SW 1271 (cell line): ENCODE measurements at places on chromosomes 16 and 17.

DNA sequence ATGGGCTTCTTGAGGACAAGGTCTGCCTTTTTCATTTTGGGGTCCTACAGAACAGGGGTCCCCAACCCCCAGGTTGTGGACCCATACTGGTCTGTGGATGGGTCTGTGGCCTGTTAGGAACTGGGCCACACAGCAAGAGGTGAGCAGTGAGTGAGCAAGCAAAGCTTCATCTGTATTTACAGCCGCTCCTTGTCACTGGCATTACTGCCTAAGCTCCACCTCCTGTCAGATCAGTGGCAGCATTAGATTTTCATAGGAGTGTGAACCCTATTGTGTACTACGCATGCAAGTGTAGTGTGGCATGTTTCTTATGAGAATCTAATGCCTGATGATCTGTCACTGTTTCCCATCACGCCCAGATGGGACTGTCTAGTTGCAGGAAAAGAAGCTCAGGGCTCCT lies 33.9 kb downstream of the ERN1 start:
- no peak for DNase-seq

GRCh38 chr17:20300436-20300934 lies 166.9 kb downstream of the LGALS9B start:
- DNase-seq: no peak

- no peak for DNase-seq
These were observed at the start of gene PTGES3L for GRCh38 chr17:42979511-42980273. PTGES3L (minus strand) TSS chr17:42980080; CDS start chr17:42980053, 27 bp downstream.

DNA sequence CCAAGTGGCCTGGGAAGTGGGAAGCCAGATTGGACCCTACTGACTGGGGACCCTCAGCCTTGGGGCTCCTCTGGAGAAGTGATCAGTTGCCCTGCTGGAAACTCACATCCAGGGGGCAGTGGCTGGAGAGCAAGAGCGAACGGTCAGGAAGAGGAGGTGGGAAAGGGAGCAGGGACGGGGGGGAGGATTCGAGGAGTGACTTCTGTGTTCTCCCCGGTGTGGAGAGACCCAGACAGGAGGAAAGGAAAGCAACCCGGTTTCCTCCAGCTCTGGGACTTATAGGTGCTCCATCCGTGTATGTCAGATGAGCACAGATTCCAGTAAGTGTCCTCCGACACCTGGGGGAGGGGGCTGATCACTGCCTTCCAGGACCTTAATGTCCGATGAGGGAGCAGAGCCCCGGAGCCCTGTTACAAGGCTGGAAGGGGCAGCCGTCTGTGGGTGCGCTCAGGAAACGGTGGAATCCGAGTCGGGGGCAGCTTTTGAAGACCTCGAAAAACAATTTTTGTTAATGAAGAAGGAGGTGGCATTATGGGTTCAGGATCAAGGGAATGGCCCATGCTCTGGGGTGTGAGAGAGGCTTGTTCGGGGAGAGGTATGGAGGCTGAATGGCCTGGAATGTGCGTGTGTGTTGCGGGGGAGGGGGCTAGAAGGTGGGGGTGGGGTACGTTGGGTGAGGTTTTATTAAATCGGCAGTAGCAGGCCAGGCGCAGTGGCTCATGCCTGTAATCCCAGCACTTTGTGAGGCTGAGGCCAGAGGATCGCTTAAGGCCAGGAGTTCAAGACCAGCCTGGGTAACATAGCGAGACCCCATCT lies 34.8 kb upstream of the NDRG4 start:
- DNase-seq: no peak

DNA sequence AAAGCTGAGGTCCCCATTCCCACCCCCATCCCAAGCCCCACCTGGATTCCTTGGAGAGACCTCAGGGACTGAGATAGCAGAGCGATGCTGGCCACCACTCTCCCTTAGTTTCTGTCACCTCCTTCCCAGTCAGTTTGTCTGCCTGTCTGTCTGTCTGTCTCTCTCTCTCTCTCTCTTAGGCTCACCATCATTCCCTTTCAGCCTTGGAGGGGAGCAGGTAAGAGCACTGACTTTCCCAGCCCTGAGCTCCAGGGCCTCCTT lies 5.9 kb downstream of the CD300LB start:
- DNase-seq: no peak

DNA sequence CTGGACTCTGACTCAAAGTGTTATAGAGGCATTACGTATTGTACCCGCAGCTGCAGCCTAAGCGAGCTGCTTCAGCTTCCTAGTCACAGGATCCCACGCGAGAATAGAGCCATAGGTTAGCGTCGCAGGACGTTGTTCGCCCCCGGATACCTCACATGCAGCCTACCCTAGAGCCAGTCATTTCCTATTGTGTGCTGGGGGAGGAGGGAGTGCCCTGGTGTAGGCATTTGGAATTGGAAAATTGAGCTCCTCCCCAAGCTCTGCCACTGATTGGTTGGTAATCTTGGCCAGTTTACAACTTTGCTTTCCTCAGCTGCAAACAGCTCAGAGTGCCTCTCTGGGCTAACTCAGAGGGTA lies 530 bp downstream of the NAA60 start:
- DNase-seq: peak; percentile 39

DNA sequence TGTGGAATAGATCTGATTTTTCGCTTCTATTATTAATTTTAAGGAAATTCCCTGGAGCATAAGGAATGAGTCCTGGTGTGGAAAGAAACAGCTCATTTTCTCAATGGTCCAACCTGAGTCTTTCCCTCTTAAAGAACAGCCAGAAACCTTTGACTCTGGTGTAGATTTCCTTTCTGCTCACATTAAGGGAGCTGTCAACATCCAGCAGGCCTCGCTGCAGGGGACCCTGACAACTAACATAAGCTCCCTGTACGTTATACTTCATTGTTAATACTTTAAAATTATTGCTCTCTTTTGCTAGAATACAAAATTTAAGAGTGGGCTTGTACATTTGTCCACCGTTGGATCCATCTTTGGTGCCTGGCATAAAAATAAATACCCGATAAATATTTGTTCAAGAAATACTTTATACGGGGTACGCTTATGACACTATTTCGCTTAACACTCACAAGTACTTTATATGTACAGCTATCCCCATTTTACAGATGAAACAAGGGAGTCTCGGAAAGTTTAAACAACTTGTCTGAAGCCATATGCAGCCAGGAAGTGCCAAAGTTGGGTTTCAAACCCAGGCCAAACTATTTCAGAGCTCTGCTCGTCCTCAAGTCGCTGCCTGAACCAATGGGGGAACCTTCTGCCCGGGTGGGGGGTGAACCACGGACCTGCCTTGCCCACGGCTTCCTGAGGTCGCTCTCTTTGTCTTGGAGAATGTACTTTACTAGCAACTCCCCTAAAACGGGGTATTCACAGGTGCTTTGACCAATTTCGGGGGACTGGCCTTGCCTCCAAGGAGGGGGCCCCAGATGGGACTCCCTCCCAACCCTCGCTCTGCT lies 611 bp downstream of the SMARCE1 start:
- DNase-seq: peak; percentile 64

DNA sequence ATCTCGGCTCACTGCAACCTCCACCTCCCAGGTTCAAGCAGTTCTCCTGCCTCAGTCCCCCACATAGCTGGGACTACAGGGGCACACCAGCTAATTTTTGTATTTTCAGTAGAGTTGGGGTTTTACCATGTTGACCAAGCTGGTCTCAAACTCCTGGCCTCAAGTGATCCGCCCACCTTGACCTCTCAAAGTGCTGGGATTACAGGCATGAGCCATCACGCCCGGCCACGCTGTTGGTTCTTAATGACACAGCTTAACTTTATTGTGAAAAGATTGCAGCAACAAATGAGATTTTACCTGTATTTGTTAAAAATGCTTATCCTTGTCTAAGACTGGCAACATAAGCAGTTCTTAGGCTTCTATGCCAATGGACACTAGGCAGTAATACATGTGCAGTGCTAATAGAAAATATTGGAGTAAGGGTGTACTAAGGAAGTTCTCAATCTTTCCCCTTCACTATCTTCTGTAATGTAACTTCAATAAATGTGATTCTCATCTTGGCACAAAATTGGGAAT lies 2.9 kb downstream of the UBB start:
- DNase-seq: no peak

- no peak for DNase-seq
These were observed 222.8 kb downstream of the PMP22 start for GRCh38 chr17:15042311-15042710.

DNA sequence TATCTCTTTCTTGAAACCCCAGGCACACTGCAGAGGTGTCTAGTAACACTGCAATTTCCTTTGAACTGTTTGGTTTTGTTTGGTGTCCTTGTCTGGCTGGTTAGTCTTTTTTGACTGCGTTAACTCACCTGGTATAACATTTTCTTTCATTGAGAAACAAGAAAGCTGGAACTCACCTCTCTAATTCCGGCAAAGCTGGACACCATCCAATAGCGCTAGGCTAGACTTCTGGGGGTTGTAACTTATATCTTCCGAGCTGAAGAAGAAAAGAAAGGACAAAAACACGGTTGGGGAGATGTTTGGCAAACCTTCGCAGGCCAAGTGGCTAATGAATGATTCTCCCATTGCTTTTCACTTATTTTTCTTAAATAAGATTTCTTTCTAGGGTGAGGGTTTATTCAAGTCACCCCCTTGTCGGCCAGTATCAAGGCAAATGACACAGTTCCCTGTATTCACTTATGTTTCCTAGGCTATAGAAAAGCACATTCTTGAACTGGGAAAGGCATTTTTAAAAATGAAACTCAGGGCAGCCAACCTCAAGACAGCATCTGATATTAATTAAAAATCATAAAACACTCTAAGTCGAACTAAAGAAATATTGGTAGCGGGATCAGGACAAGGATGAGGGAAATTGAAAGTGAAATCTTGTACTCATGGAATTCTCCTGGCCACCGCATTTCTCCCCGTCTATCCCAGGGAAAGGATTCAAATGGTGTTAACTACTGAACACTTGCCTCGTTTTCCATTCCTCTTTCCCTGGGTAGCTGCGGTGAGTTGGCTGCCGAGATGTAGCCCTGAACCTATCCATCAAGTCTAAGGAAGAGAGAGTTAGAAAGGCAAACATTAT lies 95.9 kb upstream of the ZFHX3 start:
- DNase-seq: no peak

GRCh38 chr17:56902348-56902747 lies 11.5 kb downstream of the TRIM25 start:
- peak; percentile 84 for DNase-seq

GRCh38 chr17:75829747-75830146 lies 14.5 kb downstream of the UNC13D start:
- no peak for DNase-seq

DNA sequence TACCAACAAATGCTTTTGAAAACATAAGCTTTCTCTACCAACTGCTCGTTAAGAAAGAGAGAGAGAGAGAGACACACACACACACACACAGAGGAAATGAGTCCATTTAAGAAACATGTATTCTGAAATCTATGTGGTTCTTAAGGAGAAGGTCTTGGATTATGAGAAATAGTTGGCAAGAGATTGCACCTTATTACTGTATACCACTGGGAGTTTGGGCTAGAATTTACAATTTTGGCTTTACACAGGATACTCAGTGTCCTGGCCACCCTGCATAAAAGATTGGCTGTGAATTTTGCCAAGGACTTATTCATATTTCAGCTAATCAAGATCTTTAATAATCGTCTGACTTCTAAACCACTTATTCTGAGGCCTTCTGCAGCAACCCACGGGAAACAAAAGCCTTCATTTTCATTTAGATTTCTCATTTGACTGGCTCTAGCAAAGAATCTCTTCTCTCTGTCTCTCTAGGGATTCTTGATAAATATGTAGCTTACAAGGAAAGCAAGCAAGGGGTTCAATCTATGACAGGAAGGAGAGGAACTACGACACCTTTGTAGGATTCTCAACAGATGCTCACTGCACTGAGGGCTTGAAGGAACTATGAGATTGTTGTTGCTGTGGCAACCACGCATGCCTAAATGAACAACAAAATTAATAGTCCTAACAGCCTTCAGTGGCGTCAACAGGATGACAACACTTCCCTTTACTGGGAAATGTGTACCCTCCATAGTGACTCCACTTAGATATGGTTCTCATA lies 75.3 kb upstream of the GNAO1 start:
- DNase-seq: no peak

- no peak for DNase-seq
These were observed 40.5 kb upstream of the DYNLRB2 start for GRCh38 chr16:80500116-80500859.

GRCh38 chr16:88982286-88983084 lies 5.5 kb upstream of the CBFA2T3 start:
- no peak for DNase-seq

DNA sequence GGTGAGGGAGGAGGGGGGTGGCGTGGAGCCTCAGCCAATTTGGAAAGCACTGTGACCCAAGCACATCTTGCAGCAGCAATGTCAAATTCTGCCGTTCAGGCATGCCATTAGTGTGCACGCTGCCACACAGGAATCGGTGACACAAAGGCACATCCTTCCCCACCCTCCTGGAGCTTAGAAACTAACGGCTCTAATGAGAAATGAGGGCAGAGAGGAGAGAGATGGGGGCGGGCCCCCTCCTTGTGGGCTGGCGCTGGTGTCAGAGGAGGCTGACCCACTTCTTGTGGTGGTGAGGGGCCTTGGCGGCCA lies 94.8 kb downstream of the RTN4RL1 start:
- DNase-seq: no peak

DNA sequence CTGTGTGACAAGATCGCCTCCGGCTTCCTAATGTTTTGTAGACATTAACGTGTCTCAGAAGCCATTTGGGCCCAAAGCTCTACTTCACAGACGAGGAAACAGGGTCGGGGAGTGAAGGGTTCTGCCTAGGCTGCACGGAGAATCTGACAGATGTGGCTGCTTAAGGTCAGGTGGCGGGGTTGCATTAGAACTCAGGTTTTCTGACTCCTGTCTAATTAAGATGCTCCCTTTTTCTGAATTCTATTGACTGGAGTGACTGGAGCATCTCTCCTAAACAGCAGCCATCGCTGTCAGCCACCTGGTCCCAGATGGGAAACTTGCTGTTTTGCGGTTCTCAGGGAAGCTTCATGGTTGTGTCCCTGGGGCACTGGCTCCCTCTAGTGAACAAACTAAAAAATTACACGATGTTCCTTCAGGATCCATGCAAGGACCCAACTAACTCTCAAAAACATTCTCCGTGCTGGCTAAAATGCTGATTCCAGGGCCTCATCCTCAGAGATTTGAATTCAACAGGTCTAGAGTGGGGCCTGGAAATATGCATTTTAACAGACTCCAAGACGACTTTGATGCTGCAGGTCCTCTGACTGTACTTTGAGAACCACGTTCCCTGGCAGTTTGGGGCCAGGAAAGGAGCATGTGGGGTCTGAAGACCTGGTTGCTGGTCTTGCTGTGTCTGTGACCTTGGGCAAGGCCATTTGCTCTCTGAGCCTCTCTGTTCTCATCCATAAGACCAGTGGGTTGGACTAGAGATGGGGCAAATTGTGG lies 117.4 kb downstream of the IRF8 start:
- peak; percentile 56 for DNase-seq

GRCh38 chr16:57513371-57514102 lies 22.8 kb downstream of the CCDC102A start:
- no peak for DNase-seq

- DNase-seq: no peak
These were observed 13.1 kb downstream of the SLC22A31 start for GRCh38 chr16:89187032-89187769.
